ENCODE measurements at places on chromosomes 7 and 10.
A peak's percentile ranks its signal among the peaks of the same experiment; 100 is the strongest.

DNA sequence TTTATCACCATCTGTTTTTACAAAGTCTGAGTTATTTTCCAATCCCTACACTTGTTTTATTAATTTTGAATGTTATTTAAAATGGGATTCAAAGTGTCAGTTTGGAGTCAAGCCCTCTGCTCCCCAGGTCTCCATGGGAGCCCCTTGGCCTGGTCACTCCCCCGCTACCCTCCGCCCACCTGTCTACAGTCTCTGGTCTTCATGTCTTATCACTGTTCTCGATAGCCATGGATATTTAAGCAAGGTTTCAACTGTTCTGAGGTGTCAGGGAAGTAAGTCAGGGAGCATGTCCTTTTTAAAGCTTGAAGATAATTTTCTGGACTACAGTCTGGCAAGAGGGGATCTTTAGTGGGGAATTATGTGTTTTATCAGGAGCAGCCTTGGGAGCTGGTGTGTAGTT, 19.1 kb upstream of the HPS1 start:
- no peak for DNase-seq

DNA sequence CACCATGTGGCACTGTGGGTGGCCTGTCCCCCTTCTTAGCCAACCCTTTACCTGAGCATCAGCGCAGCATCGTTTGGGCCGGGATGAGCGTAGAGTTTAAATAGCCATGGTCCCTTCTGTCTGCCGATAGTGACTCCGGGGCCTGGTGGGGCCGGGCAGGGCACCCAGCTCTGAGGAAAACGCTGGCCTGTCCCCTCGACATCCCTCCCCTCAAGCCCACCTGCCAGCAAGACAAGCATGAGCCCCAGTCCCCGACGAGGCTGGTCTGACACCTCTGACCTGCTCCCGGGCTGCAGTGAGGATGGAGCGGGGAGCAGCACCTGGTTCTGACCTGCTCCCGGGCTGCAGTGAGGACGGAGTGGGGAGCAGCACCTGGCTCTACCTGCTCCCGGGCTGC, 31.1 kb upstream of the CNPY1 start:
- DNase-seq: no peak

GRCh38 chr7:32347244-32347828, 142.8 kb downstream of the LSM5 start:
- DNase-seq: peak; percentile 5

GRCh38 chr7:90629297-90629918, 33.3 kb downstream of the CDK14 start:
- peak; percentile 72 for DNase-seq

DNA sequence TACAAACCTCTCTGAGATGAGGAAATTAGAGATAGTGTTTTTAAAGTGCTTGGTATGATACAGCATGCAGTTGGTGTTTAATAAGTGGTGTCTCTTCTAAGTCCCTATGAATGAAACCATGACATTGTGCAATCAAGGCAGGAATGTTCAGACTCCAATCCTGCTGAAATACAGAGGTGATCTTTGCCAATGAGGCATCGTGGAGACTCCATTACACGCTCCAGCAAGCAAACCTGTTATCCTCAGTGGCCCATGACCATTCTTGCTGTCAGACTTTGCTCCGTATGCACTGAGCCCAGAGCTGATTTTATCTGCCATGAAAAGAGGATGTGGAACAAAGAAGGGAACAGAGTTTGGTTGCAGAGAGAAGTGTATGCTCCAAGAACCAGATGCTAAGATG, 47.3 kb downstream of the CDHR3 start:
- no peak for DNase-seq

- no peak for DNase-seq
These were observed 42.5 kb upstream of the FZD8 start for GRCh38 chr10:35684586-35684985.

DNA sequence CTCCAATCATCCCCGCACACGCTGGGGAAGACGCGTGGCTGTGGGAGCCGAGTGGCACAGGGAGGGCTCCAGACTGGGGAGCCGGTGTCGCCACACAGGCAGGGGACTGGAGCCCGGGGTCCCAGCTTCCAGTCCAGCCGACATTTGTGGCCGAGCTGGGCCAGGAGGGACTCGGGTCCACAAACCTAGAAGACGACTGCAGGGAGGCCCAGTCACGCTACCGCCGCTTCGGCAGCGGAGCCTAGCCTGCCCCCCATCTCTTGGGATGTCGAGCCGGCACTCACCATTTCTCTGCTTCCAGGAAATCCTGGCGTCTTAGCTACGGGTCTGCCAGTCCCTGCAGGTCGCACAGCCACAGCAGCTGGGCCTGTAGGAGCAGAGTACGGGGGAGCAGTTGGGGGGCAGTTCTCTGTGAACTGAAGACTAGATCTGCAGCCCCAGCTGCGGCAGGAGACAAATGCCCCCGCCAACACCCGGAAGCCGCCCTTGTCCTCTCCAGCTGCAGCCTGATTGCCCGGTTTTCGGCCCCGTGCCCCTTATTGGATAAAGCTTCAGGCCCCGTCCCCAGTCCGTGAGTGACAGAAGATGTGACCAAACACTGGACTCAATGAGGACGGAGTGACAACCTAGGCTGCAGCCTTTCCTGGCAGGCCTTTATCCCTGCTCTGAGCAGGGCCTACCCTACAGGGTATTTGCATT, 270.7 kb downstream of the ZNF33B start:
- DNase-seq: peak; percentile 78

DNA sequence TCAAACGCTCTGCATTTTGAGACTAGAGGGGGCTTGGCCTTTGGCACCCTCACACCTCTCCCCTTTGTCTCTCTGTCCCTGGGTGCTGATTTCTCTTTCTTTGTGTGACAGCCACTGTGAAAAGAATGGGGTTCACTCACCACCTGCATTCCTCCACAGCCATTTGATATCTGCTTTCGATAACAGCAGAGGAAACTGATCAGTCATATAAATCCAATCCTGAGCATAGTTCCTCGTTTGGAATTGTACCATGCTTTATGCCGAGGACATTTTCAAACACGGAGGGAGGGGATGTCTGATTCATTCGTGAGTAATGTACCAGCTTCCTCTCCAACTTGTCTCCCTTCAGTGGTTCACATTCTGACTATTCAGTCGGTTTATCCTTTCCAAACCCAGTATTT, 15.8 kb downstream of the MET start:
- DNase-seq: peak; percentile 81

DNA sequence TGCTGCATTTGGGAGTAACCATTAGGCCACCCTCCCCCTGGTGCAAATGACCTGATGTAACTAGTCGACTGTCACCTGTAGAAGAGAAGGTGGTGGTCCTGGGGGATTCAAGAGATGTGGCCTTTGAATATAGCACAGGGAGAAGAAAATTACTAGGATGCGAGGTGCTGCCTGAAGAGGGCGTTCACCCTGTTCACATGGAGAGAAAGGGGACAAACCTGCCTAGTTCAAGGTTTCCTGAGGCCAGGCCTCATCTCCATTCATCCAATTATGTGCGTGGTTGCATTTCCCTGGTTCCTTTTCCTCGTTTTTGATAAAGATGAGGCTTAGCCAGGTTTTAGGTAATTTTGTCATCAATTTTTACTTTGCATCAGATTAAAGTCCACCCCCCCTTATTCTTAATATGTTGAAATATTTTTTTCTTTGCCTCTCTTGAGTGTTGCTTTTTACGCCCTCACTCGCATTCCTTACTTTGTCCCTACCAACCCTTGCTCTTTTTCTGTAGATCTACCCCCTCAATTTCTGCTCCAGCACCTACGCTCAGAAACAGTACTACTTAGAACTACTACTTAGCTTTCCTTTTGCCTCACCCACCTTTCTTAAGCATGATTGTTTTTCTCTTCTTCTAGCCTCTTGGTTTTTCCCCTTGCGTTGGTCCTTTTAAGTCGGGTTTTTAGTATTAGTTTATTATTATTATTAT, 13.7 kb downstream of the CLCN1 start:
- DNase-seq: no peak

- no peak for DNase-seq
These were observed 55.0 kb upstream of the EN2 start for GRCh38 chr7:155402941-155403340.

DNA sequence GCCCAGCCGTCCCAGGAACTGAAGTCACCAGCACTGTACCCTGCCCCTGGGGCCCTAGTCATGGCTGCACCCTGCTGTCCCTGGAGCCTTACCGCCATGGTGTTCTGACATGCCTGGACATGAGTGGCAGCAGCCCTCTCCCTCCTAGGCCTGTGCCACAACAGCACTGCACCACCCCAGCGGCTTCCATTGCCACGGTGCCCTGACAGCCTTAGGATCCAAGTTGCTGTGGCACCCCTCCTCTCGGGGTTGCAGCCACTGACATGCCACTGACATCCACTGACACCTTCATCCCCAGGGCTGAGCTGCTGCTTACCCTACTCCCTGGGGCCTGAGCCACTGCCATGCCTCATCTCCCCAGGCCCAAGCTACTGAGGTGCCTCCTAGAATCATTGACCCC, 39.6 kb upstream of the SHH start:
- no peak for DNase-seq

- DNase-seq: no peak
These were observed 8.2 kb downstream of the TFR2 start for GRCh38 chr7:100632951-100633717.

DNA sequence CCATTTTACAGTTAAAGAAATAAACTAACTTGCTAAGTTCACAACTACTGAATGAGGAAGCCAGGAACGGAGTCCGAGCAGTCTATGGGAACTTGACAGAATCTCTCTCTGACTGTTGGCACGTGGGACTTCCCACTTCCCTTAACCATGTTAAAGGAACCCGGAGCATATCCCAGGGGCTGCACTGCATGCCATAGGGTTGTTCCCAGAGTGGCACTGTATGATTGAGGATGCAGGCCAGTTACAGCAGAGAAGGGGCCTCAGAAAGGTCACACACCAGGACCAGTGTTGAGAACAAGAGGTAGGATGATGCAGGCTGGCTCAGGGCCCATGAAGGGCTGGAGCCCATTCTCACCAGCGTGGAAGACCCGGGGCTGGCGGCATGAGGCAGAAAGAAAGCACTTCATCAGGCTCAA, 201.8 kb downstream of the NSUN6 start:
- DNase-seq: no peak

DNA sequence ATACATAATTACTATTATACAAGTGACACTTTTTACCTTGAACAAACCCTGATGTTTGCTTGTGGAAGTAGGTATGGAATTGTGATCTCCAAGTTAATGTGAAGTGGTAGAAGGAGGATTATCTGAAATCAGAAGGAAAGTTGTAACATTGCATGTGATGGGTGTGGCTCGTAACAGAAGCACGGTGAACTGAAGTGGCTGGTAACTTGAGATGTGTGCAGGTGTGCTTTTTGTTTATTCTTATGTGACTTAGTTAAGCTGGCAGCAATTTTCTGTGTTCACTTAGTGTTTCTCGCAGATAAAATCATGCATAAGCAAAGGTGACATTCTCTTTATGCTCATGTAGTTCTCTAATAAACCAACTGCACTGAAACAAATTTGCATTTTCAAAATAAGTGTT, 82.3 kb downstream of the ZEB1 start:
- no peak for DNase-seq

GRCh38 chr7:55438085-55438756, 73.1 kb downstream of the LANCL2 start:
- DNase-seq: no peak

Measured in HCEC 1CT (cell line).